ENCODE measurements at places on chromosomes 3 and 15.
A peak's percentile ranks its signal among the peaks of the same experiment; 100 is the strongest.

DNA sequence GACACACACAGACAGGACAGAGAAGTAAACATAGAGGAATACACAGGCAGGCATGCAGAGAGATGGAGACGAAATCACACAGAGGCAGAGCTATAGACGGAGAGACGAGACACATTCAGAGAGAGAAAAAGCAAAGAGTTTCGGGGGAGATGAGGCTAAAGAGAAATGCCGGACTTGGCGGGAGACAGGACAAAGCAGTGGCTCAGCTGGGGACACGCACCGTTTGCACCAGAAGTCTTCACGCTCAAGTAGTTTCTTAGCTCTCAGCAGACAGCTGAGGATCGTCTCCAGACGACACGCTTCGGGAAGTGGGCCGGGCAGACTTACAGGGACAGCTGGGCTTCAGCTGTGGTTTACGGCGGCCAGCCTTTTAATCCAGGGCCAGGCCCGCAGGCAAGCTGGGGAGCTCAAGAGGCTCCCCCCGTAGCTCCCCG lies 56.2 kb upstream of the DLG1 start:
- peak; percentile 55 for DNase-seq

DNA sequence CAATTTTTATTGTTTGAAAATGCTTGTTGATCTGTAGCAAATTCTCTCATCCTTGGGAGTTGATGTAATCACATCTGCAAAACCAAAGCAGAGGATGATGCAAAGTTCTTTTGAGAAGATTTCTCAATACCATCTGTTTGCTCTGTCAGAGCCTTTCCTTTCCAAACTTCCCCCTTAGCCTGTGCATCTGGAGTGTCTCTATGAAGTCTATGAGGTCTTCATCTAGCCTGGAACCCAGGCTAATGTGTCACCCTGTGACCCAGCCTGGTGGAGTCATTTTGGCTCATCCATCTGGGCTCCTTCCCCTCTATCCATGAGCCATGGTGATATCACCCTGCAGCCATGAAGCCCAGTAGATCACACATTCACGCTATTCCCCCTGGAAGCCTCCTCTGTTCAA lies 123.2 kb upstream of the SLC7A14 start:
- peak; percentile 23 for DNase-seq

DNA sequence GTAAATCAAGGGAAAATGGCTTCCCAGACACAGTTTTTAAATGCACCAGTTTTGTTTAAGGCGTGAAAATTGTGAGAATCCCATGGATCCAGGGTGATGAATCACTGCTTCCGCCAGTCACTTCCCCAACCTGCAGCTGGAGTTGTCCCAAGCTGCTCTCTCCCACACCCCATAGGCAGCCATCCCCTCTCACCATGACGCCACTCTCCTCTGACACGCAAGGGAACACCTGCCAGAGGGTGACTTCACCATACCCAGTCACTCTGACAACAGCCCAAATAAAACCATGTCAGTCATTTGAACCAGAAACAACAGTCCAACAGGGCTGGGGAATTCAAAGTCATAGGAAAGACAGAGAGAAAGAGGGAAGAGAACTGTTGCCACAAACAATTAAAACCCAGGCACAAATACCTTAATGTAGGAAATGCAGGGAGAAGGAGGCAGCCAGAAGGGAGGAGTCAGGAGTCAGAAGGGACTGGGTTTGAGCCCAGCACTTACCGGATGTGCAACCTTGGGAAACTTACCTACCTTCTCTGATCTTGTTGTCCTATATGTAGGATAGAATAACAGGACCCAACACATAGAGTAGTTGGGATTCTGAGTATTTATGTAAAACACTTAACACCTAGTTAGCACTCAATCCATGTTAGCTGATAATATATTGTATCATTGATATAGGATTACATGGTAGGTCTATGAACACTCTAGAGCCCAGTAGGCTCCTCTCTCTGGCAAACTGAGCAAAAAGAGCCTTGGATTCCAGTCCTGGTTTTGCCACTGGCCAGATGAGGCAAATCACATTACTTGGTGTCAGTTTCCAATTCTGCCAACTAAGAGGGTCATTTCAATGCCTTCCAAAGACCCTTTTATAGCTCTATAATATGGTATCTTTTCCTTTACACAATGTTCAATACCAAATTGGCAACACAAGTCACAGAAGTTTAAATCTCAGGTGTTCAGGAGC lies 326.3 kb upstream of the ICE2 start:
- peak; percentile 73 for DNase-seq

DNA sequence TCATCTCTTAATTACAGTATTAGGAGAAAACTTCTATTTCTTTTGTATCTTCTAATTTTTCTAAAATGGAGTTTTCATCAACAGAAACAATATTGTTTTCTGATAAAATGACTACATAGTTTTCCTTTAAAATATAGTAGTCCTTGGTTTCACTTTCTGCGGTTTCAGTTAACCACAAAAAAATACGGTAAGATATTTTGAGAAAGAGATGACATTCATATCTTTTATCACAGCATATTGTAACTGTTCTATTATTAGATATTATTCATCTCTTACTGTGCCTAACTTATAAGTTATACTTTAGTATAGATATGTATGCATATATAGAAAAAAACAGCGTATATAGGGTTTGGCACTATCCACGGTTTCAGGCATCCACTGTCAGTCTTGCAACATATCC lies 2.3 kb downstream of the B4GALT4 start:
- no peak for DNase-seq

DNA sequence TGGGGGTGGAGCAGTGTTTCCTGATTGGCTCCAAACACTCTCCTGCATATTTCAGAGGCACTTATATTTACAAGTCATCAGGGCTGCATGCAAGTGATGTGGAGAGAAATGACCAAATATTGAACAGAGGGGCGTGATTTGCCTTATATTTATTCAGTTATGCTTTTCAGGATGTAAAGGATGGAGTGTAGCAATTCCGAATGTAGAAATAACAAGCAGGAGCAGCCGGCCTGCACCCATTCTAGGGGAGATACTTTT lies 19.4 kb upstream of the SEMA5B start:
- no peak for DNase-seq

GRCh38 chr3:10281951-10282350 lies 10.8 kb downstream of the GHRL start:
- no peak for DNase-seq

DNA sequence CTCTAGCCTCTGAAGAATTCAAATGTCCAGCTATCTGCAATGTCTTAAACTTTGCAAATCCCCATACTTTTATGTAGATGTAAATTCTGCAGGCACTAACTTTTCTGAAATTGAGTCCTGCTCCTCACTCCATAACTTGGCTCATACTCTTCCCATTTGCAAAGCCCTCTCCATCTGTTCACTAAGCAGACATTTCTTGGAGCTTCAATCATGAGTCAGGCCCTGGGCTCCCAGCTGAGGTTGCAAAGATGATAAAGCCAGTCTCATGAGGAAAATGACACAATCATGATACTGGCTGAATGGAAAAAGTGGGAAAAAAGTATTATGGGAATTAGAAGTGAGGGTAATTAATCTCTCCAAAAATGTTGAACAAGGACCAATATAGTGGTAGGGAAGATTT lies 507.6 kb downstream of the NR2F2 start:
- DNase-seq, result no peak

DNA sequence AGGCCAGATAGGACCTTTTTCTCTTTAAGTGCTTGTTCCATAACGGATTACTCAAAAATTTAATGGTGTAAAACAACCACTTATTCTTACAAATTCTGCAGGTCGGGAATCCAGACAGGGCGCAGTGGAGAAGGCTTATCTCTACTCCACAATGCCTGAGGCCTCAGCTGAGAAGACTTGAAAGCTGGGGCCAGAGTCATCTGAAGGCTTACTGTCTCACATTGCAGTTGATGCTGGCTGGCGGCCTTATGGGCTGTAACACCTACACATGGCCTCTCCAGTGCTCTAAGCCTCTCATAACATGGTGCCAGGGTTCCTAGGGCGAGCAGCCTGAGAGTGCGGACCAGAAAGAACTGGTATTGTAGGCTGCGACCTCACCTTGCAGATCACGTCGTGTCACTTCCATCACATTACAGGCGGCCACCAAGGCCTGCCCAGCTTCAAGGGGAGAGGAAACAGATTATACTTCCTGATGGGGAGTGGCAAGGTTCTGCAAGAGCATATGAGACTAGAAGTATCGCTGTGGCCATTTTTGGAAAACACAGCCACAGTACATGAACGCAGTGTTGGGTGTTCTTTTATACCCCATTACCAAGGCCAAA lies 32.4 kb downstream of the CMTM7 start:
- no peak for DNase-seq

GRCh38 chr3:168952551-168952950 lies 711.0 kb downstream of the MECOM start:
- DNase-seq, result no peak

DNA sequence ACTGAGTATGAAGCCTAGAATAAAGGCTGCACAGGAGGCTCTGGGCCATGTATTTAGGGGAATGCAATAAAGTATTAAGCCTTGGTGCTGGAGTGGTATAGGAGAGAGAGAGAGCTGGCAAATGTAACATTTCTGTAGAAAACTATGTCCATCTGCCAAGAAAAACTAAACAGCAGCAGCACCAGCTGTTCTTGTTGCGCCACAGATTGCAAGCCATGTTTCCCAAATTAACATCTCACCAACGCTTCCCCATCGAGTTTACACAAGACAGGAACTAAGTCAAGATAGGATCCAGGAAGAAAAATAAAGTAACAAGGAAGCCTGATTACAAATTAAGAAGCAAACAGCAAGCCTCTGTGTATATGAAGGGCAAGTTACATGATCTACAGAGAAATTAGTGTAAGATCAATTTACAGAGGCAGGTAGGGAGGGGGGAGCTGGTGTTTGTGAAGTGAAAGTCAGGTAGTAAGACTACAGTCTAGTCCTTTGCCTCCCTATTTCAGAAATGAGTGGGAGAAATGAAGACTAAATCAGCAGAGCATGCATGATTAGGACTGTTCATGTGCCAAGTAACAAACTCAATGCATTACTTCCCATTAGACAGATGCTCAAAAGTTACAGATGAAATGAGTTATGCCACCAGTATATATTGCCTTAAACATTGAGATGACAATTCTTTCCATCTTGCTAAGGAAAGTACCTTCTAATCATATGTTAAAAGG lies 900.5 kb downstream of the EPHA3 start:
- DNase-seq, result no peak

DNA sequence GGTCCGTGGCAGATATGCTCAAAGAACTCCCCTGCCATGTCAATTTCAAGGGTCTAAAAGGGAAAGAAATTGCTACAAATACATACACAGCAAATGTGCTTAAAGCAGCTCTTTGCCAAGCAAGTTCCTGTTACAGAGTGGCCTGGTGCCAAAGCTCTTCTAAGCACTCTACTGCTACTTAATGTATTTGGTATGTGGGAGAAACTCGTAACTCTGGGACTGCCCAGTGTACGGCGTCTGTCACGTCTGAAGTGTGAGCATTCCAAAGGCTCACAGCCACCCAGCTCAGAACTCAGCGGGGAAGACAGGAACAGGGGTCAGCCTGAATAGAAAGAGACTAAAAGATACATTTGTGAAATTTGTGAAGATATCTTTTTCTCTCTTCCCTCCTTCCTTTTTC lies 54.6 kb downstream of the RBMS3 start:
- peak; percentile 83 for DNase-seq

GRCh38 chr3:144791034-144791433 lies 819.4 kb downstream of the DIPK2A start:
- DNase-seq, result no peak

- DNase-seq, result no peak
Measured at GRCh38 chr3:138800248-138800647, 34.5 kb downstream of the PIK3CB start.

GRCh38 chr3:56365905-56366640 lies 102.2 kb downstream of the ERC2 start:
- no peak for DNase-seq

- no peak for DNase-seq
Measured at GRCh38 chr3:195587406-195587805, 3.7 kb upstream of the APOD start.

DNA sequence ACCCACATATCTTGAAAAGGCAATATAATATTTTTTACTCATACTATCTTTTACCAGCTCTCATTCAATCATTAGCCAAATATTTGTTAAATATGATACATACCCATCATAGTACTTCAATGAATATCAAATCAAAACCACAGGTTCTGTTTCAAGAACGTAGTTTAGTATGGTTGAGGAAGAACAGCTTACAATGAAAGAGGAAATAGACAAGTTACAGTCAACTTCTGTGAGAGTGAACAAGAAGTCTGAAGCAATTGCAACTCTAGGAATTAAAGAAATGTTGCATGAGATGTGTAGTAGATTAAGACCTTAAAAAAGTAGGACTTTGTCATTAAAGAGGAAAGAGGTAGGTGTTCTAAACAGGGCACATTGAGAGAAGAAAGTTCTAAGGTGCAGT lies 9.3 kb downstream of the BCHE start:
- no peak for DNase-seq
